ENCODE measurements at places on chromosomes 11 and 22.

GRCh38 chr11:107397357-107397756 is 60.3 kb downstream of the CWF19L2 start:
- peak; percentile 41 for DNase-seq

- no peak for DNase-seq
Observed at GRCh38 chr22:46366327-46366731, 30.8 kb downstream of the TRMU start.

DNA sequence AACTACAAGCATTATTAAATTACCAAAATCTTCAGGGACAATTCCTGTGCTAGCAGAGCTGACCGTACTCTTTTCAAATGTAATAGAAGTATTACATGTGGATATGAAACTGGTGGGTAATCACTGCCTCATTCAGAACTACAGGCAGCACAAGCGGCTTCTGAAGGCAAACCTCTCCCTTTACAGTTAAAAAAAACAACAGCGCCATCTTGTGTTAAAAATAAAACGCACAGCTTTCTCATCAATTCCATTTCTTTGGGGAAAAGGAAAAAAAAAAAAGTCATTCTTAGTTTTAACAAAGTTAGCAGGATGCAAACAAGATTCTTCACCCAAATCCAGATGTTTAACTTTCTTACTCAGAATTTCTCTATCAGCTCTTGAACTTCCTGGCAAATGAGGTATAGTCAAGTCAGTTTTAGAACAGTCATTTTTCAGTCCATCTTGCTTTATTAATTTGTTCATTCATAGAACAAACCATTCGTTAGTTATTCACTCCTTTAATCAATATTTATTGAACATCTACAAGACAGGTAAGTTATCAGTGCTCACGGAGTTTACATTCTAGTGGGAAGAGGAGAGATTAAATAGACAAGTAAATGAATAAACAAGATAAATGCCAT is 331.8 kb upstream of the MPPED2 start:
- peak; percentile 69 for DNase-seq

DNA sequence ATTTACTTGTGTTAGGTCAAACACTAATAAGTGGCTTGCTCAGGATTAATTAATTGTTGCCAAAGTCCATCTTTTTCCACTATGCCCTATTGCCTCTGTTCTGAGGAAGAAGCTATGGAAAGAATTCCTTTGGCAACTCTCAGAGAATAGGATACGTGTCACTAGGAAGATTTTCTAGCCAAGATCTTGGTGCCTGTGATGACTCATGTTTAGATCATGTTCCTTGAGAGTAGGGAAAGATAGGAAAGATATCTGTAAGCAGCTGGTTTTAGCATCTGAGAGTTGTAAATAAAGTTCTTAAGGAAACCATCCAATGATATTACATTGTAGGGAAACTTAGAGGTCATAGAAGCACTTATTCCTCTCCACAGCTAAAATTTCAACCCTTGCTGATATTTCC is 15.7 kb downstream of the SLN start:
- peak; percentile 99 for DNase-seq

DNA sequence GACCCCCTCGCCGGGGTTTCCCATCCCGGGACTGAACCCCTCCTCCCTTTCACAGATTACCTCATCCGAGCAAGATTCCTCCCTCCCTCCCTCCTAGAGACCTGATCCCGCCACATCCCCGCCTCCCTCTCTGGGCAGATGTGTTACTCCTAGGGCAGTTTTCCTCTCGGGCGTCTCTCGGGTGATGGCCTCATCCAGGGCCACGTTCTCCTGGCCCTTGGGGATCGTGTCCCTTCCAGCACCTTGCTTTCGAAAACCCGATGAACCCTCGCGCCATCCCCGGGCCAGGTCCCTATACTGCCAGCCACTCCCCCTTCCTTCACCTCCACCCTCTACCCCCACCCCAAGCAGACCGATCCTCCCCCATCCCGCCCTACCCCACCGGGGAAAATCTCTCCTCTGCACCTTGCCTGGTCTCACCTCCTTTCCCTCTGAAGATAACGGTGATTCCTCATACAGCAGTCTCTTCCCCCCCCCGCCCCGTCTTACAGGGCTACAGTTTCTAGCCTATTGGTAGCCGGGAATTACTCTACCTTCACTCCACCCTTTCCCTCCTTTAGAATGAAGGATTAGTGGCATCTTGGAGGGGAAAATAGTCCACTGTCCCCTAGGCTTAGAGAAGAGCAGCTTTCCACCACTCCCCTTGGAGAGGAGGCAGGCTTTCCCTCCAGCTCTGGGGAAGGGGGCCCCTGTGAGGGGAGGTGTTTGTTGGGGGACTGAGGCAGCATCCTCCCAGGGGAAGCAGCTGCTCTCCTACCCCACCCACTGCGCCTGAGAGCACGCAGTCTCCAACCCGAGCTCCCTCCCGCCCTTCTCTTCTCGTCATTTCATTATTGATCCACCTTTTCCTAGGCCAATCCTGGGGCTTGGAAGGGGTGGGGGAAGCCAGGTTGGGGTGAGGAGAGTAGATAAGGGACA is 1.2 kb downstream of the KMT2A start:
- peak; percentile 54 for DNase-seq

- DNase-seq, result peak; percentile 10
Observed at GRCh38 chr11:11975201-11976092, 33.0 kb downstream of the DKK3 start.

DNA sequence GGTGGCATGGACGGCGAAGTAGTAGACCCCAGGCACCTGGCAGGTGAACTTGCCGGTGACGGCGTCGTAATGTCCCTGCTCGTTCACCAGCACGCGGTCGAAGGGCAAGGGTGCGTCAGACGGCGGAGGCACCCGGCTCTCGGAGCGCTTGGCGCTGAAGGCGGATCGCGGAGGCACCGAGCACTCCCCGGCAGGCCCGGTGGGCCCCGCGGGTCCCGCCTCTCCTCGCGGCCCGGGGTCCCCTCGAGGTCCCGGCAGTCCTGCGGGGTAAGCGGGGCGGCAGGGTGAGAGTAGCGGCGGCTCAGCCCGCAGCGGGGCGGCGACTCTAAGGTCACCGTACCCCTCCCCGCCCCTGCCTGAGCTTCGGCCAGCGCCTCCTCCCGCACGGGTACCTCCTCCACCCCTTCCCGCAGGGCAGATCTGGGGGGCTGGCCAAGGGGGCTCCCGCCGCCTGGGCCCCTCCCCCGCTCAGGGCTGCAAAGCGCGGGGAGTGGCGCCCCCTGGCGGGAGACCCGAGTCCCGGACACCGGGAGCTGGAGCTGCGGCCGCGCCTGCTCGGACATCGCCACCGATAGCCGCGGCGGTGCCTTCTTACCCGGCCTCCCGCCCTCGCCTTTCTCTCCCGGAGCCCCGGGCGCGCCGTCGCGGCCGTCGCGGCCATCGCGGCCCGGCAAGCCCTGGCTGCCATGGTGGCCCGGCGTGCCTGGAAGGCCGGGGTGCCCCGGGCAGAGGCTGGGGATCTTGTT is 921 bp downstream of the C1QTNF5 start:
- peak; percentile 47 for DNase-seq

- no peak for DNase-seq
Observed at GRCh38 chr11:76217653-76218160, 11.4 kb upstream of the WNT11 start.

DNA sequence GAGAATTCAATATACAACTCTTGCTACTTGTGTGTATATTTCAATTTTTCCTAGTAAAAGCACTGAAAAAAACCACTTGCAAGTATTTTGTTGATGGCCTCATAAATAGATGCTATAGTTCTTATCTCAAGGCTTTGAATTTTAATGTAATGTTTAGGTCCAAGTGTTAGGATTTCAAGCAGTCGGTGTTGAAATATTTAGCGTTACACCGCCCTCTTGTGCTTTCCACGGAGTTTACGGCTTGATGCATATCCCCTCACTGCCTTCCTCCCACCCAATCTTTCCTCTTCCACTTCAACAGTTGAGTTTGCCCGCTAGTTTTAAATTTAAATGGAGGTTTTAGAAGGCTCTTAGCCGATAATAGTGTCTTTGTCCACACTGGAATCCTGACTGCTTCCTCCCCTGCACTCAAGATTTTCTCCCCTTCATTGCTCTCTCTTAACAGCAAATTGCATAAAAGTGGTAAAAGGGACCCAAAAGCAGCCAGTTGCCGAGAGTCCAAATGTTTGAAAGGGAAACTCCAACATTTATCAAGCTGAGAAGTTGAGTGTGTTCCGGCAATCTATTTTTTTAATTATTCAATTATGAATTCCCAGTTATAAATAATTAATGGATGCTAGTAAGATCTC is 25.9 kb upstream of the HTATIP2 start:
- DNase-seq, result peak; percentile 47

GRCh38 chr11:71530602-71531001 is 3.5 kb downstream of the KRTAP5-7 start:
- DNase-seq, result no peak

GRCh38 chr11:11971906-11972547 is 36.4 kb downstream of the DKK3 start:
- DNase-seq, result no peak

- DNase-seq, result no peak
Observed at GRCh38 chr11:60124802-60125432, 36.5 kb downstream of the MS4A2 start.

- no peak for DNase-seq
Observed at GRCh38 chr22:35204807-35205775, 52.2 kb upstream of the HMGXB4 start.

DNA sequence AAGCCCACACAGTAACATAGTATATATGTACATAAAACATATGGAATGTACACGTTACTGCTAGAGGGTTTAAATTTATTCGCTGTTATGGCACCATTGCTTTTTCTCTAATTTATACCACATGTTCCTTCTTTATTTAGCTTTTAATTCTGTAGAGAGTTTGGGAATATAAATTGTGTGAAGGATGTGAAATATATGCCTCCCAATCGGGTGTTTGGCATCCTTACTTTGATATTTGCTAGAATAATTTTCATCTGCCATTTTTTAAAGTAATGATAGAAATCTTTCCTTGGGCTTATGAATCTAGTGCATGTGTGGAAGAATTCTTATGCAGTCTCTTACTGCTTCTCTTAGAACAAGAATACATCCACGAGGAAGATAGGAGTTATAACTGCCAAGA is 509.8 kb upstream of the RAG2 start:
- no peak for DNase-seq

- peak; percentile 98 for DNase-seq
Observed at GRCh38 chr11:65329944-65330403, 3.7 kb upstream of the DPF2 start.

- no peak for DNase-seq
Observed at GRCh38 chr22:37220543-37220981, 8.3 kb upstream of the SSTR3 start.

- DNase-seq, result no peak
Observed at GRCh38 chr22:43160497-43161126, 9.3 kb downstream of the TSPO start.

GRCh38 chr11:35618497-35619115 is 346 bp downstream of the FJX1 start:
- peak; percentile 34 for DNase-seq

Data from PC-3 (cell line).